Stimulated activated CD8-positive, alpha-beta memory T cell treated with anti-CD3 and anti-CD28 coated beads, Interleukin-2, amount 100 ng/mL, for 1 hour (primary cell): ENCODE measurements at places on chromosomes 6 and 20.

DNA sequence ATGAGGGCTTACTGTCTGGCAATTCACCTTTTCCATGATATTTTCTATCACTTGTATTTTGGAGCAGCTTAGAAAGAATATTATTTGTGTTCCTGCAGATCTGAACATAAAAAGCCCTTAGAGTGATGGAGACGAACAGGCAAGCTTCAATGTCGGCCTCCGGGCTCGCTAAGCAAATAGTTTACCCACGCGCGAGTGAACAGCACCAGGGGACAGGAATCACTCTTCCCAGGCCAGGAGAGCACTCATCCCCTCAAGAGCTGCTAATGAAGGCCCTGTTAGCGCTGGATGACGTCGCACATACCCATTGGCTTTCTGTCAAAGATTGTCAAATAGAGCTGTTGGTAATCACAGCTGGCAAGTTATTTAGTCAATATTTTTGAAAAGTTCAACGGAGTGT is 395.7 kb downstream of the ZFAND3 start:
- DNase-seq: no peak

- no peak for DNase-seq
These were observed 114.7 kb upstream of the AFDN start for GRCh38 chr6:167711768-167712730.

DNA sequence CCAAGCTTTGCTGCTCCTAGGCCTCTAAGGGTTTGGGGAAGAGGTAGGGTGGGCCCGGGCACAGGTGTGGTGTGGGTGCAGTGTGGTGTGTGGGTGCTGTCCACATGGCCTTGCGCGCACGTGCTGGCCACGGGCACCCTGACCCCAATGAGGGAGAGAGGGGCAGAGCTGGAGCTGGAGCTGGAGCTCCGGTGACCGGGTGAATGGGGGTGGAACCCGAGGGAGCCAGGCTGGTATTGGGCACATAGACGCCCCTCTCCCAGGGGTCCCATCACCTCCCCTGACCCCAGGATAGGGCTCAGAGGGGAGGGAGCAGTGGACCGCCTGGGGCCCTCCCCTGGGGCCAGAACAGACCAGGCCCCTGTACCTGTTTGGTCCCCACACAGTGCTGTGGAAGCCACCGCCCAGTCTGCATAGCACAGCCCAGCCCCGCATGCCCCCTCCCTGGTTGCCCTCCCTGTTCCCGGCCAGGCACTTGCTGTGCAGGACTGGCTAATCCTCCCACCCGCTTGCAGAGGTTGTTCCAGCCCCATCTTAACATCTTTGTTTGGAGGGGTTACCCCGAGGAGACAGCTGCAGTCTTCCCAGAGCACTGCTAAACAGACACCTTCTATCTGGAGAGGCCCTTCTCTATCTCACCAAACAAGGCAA is 984 bp downstream of the ADAM33 start:
- no peak for DNase-seq

DNA sequence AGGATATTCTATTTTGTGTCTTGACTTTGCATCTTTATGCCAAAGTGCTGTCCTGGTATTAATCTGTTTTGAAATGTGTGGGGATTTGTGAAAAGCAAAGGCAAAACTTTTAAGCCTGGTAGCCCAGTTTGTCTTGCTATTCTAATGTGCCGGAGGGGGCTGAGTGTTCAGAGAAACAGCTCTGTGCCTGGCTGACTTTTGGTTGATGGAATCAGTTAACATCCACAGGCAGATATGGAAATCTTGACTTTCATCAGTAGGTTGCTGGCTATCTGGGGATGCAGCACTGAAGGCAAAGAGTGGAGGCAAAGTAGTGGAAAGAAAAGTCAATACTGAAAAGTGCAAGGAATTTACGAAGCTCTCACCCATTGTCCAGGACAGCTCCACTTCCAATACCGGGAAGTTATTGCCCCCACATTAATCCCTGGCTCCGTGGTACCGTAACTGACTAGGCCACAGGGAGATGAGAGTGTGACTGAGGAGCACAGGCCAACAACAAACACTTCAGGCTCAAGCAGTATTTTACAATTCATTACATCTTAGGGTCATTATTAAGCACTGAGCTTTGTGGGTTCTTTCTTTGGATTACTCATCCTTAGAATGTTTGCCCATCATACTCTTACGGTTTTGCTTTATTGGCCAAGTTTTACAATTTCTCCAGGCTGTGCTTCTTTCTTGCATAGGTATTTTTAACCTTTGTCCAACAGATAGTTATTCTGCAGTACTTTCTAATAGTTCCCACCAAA is 164.6 kb downstream of the MTFR2 start:
- DNase-seq: no peak

DNA sequence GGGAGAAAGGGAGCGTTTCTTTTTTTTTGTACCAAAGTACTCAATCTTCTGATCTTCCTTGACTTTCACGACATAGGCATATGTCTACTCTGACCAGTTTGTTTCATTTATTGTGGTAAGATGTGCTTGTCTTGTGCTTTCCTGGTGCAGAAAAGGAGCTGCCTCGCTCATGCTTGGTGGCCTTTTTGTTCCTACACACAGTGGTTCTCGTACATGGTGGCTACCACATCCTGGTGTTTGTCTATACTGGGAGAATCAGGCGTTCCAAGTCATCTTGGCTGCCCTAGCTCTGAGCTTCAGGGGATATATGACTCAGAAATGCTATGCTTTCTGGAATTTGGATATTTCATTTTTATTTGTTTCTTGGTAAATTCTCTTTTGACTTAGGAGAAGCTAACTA is 31.8 kb downstream of the MYB start:
- no peak for DNase-seq

GRCh38 chr20:46375771-46376170 is 30.6 kb downstream of the ELMO2 start:
- DNase-seq: no peak

DNA sequence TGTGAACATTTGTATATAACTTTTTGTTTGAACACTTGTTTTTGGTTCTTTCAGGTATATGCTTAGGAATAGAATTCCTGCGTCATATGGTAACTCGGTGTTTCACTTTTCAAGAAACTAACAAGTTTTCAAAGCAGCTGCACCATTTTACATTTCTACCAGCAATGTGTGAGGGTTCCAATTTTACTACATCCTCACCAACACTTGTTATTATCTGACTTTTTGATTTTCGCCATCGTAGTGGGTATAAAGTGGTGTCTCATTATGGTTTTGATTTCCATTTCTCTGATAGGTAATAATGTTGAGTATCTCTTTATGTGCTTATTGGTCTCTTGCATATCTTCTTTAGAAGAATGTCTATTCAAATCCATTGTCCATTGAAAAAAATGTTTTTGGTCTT is 39.6 kb upstream of the MROH8 start:
- DNase-seq: no peak

- no peak for DNase-seq
These were observed 400.6 kb downstream of the HDGFL1 start for GRCh38 chr6:22970004-22970403.

DNA sequence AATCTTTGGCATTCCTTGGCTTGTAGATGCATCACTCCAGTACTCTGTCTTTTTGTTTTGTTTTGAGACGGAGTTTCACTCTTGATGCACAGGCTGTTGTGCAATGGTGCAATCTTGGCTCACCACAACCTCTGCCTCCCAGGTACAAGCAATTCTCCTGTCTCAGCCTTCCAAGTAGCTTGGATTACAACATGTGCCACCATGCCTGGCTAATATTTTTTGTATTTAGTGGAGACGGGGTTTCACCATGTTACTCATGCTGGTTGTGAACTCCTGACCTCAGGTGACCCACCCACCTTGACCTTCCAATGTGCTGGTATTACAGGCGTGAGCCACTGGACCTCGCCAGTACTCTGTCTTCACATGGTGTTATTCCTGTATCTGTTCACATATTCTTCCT is 35.8 kb upstream of the LGSN start:
- no peak for DNase-seq

- no peak for DNase-seq
These were observed 285.6 kb downstream of the TAF4 start for GRCh38 chr20:61780066-61780465.

- no peak for DNase-seq
These were observed 32.7 kb upstream of the MRPS10 start for GRCh38 chr6:42250274-42250931.

DNA sequence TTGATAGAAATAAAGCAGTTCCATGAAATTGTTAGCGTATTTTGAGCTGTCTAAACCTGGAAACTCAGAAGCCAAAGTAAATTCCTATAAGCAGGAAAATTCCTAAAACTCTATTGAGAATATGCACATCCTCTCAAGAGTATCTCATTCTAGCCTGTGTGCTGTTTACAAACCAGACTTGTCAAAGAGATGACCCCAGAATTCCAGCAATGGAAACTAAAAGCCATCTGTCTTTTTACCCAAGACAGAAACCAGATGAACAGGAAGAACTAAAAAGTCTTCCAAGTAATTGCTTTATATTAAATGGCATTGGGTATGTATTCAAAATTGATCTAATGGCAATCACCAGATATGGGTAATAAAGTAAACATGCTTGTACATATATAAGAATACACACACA is 92.6 kb downstream of the COL19A1 start:
- no peak for DNase-seq

GRCh38 chr6:72553531-72554511 is 68.0 kb upstream of the KCNQ5 start:
- DNase-seq: no peak
